Endodermal cell (in vitro differentiated cells): ENCODE measurements at places on chromosomes 2 and 18.

GRCh38 chr2:240207661-240208060 is 67.2 kb upstream of the OTOS start:
- no peak for DNase-seq

DNA sequence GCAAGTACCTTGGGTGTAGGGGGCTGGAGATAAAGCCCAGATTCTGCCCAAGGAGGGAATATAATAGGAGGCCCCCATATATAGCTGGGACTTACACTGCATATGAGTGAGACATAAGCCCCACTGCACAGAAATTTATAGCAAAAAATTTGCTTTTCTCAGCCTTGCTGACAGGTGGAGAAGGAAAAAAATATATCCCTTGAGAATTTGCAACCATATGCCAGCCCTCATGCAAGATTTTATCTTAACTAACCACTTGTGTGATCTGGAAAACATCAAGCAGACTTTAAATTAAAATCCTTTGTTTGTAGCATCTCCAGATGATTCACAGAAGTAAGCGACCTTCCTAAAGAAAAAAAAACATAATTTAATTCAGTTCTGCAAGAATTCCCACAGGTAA is 288.2 kb downstream of the BCL2 start:
- DNase-seq = no peak

DNA sequence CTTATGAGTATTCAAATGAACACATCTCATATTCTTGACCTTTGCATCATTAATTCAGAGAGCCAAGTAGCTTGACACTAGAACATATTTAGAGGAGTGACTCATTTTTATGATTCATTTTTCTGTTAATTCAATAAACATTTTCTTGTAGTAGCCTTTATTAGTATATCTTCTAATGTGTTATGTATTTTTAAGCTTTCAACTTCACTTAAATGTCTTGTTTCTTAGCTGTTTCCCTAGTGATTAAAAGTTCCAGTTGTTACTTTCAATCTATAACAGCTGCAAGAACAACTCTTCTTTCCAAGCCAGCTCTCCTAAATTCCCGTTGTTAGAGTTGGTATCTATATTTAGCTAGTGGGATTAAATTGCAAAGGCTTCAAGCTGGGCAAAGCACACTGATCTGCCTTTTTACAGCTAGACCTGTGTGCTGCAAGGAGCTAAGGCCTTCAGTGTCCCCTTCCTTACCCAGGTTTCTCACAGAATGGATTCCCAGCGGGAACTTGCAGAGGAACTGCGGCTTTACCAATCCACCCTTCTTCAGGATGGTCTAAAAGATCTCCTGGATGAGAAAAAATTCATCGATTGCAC is at the start of gene KLHL41:
Gene KLHL41, plus strand, starts transcription at position 405 of the 588 bp plus-strand sequence. Its CDS starts 77 bp downstream, at position 482.
- no peak for DNase-seq

GRCh38 chr2:215430528-215431187 is 5.2 kb downstream of the FN1 start:
- no peak for DNase-seq

GRCh38 chr18:13614641-13615288 is 111.6 kb downstream of the FAM210A start:
- DNase-seq = no peak

GRCh38 chr18:376311-376710 is 108.5 kb upstream of the THOC1 start:
- no peak for DNase-seq

GRCh38 chr2:64092502-64092901 is 51.7 kb downstream of the PELI1 start:
- no peak for DNase-seq

GRCh38 chr18:69853051-69853450 is 94.6 kb downstream of the CD226 start:
- DNase-seq = no peak

- DNase-seq = no peak
Measured at GRCh38 chr2:42116195-42117181, 52.7 kb upstream of the EML4 start.

- DNase-seq = no peak
Measured at GRCh38 chr18:3863006-3863405, 413.0 kb downstream of the TGIF1 start.

GRCh38 chr18:55641486-55641885 is 53.5 kb upstream of the TCF4 start:
- DNase-seq = no peak

- DNase-seq = no peak
Measured at GRCh38 chr2:176251928-176252327, 17.3 kb upstream of the MTX2 start.

GRCh38 chr2:8158711-8159110 is 523.1 kb upstream of the ID2 start:
- no peak for DNase-seq

DNA sequence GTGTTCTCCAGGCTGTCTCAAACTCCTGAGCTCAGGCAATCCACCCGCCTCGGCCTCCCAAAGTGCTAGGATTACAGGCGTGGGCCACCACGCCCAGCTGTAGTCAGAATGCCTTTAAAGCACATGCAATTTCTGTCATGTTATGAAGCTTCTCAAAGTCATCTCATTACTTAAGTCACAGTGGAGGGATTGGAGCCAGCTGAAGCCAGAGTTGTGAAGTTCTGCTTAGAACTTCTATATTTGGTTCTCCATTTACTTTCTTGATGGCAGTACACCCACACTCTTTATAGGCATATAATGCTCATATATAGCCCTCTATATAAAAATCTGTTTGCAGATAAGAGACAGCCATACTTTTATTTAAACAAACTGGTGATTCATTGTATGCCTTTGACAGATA is 68.8 kb upstream of the CWC22 start:
- no peak for DNase-seq

- no peak for DNase-seq
Measured at GRCh38 chr2:109689973-109690372, 75.8 kb downstream of the SOWAHC start.

GRCh38 chr2:159084384-159085370 is 116.2 kb downstream of the TANC1 start:
- no peak for DNase-seq

DNA sequence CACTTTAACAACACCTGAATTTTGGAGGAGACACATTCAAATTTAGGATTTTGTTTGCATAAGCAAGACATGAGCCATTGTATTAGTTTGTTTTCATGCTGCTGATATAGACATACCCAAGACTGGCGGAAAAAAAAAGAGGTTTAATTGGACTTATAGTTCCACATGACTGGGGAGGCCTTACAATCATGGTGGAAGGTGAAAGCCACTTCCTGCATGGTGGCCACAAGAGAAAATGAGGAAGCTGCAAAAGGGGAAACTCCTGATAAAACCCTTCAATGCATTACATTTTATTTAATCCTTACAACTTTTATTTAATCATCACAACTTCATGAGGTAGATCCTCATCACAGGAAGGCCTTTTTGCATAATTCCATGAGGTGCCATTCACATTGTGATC is 242.0 kb upstream of the STON1 start:
- no peak for DNase-seq

DNA sequence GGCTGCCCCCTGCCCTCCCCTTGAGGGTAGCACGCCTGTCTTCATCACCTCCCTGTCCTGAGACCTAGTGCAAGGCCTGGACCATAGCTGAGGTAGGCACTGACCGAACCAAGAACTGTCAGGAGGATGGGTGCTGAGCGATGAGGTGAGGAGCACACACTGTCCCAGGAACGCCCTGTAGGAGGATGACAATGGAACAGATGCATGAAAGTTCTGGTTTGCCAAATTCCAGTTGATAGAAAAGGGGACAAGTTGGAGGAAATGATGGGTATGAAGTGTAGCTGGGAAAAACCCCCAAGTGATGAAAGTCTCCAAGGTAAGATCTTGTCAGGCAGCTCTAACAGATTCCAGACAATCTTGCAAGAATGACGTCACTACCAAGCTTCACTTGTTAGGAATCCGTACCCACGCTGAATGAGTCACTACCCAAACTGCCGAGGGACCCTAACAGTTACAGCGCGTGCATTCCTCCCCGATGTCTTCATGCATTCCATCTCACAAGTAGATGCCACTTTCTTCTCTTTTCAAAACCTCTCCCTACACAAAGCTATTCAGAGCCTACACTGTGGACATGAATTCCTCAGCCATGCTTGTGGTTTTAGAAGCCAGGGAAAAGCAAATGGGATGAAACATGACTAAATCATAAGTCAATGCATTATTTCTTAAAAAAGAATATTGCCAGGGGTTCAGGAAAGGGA is 27.6 kb downstream of the MRPL33 start:
- DNase-seq = peak; percentile 80

- DNase-seq = no peak
Measured at GRCh38 chr2:43269706-43270105, 43.3 kb upstream of the ZFP36L2 start.

DNA sequence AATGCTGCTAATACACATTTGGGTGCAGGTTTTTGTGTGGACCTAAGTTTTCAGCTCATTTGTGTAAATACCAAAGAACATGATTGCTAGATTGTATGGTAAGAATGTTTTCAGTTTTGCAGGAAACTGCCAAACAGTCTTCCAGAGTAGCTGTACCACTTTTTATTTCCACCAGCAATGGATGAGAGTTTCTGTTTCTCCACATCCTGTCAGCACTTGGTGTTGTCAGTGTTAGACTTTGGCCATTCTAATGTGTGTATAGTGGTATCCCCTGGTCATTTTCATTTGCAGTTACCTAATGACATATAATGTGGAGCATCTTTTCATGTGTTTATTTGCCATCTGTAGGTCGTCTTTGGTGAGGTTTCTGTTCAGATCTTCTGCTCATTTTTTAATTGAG is 336.4 kb downstream of the GBX2 start:
- no peak for DNase-seq

GRCh38 chr18:21316296-21316695 is 74.3 kb downstream of the GREB1L start:
- no peak for DNase-seq

DNA sequence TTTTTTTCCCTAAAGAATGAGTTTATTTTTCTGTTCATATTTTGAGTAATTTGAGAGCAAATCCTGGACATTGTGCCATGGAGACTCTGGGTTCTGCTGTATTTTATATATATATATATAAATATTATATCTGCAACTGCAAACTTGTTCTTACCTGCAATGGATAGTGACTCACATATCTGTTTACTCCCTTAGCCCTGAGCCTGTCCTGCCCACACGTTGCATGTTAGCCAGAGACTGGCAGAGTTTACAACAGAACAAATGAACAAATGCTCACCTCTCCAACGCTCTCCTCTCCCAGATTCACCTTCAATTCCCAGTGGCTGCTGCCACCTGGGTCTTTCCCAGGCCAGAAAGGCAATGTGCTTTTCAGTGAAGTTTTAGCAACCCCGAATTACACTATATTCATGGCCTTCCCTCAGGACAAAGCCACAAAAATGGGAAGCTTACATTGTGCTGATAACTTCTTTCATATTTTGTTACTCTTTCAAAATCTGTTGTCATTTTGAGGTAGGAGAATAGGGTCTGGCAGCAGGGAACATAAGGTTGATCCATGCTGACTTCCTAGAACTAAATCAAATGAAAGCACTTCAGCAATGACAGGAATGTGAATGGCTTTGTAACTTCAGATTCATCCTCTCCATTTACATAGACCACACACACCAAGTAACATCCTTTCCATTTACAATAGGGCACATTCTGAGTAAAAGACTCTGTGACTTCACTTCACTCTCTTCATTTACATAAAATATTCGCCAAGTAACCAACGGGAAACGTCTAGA is 105.4 kb upstream of the FAM110C start:
- peak; percentile 60 for DNase-seq

DNA sequence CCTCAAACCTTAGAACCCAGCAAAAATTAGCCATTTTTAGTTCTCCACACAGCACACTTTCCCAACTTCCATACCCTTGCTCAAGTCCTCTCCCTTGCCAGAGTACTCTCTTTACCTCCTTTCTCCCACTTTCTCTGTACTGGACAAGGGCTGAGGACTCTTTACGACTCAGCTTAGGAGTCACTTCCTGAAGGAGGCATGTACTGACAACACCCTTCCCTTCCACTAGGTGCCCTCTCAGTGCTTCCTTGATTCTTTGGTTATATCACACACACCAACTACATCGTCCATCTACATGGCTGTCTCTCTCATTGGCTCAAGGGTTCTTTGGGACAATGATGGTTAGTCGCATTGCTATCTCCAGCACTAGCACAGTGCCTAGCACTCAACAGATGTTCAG is 5.2 kb upstream of the C18orf63 start:
- no peak for DNase-seq

DNA sequence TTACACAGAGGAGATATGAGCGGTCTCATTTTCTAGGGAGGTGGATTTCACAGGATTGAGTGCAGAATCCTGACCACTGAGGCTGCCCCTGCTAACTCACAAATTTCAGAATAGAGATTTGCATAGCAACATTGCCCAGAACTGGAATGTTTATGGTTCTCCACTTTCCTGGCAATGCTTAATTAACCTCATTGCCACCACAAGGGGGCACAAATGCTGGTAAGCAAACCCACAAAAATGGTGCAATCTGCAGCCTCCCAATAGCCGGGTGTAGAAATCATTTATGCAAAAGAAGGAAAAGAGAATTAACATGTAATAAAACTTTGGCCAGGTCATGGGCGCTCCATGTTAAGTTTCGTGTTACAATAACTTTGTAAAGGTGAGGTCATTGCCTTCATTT is 112.4 kb downstream of the CYRIA start:
- DNase-seq = peak; percentile 74

DNA sequence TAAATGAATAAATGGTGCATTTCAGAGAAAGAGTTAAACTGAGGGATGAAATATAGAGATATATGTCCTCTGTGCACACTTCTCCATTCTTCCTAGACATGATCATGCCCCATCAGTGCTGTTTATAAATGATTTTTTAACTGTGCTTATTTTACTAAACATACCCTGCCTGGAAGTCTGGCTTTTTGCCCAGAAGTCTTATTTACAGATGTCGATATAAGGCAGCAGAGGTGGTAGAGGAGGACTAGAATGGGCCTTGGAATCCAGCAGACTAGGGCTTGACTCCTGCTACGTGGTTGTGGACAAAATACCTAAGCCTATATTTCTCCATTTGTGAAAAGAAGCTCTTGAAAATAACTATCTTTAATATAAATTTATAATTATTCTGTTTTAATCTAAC is 355.5 kb downstream of the RAD51AP2 start:
- no peak for DNase-seq

- no peak for DNase-seq
Measured at GRCh38 chr18:6830916-6831315, 101.4 kb downstream of the ARHGAP28 start.

GRCh38 chr18:79402977-79403722 is 7.4 kb downstream of the NFATC1 start:
- DNase-seq = peak; percentile 69

DNA sequence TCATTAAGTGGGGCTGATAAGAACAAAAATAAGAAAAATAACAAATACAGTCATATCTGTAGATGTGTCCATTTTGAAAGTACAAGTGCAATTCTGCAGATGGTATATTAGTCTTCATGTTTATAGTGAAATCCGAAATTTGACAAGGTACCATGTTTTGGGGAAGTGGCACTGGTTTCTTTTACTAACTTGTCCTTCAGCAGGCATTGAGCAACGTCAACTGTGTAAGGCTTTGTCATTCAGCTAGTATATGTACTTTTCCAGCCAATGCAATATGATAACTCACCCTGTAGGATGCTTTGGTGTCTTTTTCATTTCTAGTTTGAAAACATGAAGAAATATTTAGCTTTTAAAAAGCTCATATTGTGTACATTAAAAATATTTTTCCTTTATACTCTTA is 139.9 kb downstream of the MCFD2 start:
- no peak for DNase-seq
